ENCODE measurements at places on chromosomes 16 and 17.
A peak's percentile ranks its signal among the peaks of the same experiment; 100 is the strongest.

DNA sequence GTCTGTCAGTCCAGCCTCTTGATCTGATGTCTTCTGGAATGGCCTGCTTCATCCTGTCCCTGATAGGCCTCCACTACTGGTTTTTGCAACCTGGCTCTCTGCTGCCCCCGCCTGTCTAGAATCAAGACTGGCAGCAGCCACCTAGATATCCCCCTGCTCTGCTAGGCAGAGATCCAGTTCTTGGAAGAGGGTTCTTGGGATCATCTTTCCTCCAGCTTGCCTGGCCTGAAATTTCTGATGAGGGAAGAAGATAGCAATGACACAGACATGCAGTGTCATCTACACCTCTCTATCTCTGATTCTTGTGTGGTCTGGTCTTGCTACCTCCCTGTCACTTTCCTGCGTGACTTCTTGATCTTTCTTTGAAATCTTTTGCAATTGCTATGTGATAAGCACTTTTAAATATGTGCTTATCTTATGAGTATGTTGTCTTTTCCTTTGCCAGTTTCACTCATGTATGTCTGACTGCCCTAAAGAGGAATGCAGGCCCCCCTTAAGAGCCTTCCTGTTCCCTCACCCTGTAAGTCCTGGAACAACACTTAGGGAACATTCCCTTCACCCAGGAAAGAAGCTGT, 20.3 kb upstream of the NFATC3 start:
- DNase-seq, result peak; percentile 54

DNA sequence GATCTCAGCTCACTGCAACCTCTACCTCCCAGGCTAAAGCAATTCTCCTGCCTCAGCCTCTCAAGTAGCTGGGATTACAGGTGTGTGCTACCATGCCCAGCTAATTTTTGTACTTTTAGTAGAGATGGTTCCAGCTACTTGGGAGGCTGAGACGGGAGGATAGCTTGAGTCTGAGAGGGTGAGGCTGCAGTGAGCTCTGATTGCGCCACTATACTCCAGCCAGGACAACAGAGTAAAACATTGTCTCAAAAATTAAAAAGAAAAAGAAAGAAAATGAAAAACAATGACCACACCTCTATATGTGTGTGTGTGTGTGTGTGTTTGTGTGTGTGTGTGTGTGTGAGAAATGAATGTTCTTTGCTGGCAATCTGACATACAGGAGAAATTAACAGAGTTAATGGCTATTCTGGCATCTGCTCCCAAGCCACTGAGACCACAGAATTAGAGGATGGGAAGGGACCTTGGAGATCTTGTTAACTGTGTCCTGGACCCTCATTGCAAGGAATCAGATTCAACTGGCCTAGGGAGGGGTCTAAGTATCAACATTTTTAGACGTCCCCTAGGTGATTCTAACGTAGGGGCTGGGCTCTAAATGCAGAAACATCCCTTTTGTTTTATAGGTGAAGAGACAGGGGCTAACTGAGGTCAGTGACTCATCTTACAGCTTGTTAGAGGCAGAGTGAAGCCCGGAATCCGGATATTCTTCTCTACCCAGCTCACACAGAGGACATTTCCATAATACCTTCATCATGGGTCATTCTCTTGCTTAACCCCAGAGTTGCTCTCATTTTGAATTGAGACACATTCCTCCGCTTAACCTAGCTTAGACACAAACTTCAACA, 16.4 kb upstream of the MARCHF10 start:
- DNase-seq, result no peak

DNA sequence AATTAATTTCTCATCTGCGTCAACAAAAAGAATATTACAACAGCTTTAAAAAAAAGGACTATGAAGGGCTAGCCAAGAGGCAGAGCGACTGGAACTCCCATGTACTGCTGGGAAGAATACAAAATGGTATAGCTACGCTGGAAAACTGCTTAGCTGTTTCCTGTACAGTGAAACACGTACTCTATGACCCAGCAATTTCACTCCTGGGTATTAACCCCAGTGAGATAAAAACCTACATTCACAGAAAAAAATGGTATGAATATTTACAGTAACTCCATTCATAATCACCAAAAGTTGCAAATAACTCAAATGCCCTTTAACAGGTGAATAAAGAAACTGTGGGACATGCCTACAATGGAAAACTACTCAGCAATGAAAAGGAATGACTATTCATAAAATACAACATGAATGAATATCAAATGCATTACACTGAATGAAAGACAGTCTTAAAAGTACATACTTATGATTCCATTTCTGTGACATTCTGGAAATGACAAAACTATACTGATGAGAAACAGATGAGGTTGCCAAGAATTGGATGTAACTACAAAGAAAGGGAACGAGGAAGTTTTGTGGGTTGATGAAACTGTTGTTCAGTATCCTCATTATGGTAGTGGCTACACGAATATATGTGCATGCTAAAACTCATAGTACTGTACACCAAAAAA, 27.6 kb downstream of the CMTM4 start:
- no peak for DNase-seq

DNA sequence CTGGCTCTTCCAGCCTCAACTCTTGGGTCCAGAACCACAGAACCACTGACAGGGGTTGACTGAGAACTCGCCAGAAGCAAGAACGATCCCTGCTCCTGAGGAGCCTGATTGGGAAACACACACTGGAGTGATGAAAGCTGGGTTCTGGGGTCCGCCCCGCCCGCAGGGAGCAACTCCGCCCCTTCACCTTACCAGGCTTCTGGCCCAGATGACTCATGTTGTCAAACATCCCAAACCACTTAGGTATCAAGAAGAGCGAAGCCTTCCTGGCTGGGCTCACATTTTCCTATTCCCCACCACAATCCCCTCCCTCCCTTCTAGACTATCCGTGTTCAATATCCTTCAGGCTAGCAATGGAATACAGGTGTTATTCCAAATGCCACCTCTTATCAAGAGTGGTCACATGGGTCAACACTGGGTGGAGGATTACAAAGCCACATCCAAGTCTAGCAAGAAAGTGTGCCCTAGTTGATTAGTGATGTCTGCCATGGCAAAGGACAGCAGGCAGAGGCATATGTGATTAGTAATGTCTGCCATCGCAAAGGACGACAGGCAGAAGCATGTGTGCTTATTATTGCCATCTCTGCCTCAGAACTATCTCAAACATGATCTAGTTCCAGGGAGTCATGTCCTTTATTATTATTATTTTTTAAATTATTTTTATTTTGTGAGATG, 70.5 kb downstream of the TIMM22 start:
- DNase-seq, result no peak

- no peak for DNase-seq
These were observed 21.8 kb upstream of the PRM1 start for GRCh38 chr16:11302977-11303376.

DNA sequence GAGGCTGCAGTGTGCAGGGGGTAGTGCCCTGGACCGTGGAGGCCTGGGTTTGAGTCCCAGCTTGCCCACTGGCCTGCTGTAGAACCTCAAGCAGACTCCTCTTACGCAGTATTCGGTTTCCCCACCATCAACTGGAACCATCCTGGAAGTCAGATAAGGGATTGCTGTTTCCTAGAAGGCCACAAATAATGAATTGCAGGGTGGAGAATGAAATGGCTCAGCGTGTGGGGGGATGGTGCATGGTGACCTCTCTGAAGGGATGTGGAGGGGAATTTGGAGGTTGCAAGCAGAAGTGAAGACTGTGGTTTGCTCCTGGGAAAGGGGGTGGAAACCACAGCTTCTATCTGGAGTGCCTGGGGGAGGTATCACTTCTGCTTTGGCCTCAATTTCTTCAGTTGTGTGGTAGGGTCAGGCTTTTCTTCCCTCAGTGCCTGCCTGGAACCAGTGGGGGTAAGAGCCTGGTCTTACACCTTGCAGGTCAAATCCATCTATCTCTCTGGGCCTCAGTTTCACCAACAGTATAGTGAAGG, 1.7 kb downstream of the ADGRG5 start:
- no peak for DNase-seq

GRCh38 chr17:54408731-54409130, 491.9 kb upstream of the TOM1L1 start:
- no peak for DNase-seq

DNA sequence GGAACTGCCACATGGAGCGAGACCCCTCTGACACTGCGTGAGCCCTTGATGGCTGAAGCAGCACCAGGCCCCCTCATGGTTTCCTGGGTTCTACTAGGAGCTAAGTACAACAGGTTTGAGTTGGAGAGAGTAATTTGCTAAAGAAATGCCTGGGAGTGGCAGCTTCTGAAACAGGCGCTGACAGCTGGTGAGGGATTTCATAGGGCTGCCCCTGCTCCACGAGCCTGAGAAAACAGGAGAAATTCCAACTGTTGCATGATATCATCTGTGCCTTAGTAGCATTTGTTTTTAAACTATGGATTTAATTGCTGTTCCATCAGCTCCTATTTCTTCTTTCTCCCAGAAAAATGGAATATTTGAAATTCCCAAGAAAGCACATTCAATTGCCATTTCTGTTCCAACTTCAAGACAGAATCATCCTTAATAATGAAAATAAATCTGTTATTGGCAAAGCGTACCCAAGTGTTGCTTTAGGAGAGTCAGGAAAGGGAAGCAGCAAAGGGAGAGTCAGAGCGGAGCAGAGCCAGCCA, 78.8 kb upstream of the ANKFN1 start:
- no peak for DNase-seq

DNA sequence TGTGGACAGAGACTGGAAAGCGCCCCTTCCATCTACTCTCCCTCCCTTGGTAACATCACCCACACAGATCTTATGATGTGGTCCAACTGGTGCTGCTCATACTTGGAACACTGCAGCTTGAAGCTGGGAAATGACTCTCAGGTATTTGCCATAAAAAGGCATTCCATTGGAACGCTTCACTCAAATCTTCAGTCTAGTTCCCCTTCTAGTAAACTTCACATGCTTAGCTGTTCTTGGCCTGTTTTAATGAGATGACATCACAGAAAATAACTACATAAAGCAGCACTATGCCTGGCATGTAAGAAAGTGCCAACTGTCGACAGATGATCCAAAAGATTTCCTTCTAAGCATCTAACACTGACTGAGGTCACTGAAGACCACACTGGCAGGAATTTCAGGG, 9.3 kb downstream of the ZNF263 start:
- DNase-seq, result no peak

DNA sequence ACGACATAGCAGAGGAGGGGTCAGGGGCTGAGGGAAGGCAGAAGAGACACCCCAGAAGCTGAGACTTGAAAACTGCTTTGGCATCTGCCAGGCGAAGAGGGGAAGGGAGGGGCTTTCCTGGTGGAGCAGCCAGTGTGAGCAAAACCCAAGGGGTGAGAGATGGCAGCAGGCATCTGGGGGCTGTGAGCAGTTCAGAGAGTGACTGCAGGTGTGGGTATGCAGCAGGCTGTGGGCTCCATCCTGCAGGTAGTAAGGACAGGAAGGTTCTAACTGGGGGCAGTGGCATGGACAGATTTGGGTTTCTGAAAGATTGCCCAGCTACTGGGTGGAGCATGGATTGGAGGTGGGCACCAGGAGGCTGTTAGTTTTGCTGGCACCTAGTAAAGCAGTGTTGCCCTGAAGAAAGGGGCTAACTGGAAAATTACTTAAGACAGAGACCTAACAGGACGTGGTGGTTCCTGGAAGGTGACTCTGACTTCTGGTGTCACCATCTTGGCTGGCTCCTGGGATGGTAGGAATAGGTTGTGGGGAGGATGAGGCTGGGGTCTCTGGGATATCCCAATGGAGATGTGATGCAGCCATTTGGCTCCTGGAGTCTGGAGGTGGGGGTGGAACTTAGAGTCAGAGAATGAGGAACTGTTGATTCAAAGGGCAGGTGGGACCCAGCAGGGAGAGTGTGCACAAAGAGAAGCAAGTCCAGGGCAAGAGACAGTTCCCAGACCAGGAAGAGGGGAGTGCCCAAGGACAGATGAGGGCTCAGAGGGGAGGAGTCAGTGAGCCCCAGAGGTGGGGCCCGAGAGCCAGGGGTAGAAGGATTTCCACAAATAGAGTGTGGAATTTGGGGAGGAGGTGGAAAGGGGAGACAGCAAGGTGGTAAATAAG, 11.2 kb downstream of the BCL7C start:
- DNase-seq, result no peak

GRCh38 chr16:25079637-25080378, 31.7 kb upstream of the LCMT1 start:
- DNase-seq, result no peak

All from Jurkat, Clone E6-1 (cell line).